ENCODE measurements at places on chromosomes 1 and 21.

DNA sequence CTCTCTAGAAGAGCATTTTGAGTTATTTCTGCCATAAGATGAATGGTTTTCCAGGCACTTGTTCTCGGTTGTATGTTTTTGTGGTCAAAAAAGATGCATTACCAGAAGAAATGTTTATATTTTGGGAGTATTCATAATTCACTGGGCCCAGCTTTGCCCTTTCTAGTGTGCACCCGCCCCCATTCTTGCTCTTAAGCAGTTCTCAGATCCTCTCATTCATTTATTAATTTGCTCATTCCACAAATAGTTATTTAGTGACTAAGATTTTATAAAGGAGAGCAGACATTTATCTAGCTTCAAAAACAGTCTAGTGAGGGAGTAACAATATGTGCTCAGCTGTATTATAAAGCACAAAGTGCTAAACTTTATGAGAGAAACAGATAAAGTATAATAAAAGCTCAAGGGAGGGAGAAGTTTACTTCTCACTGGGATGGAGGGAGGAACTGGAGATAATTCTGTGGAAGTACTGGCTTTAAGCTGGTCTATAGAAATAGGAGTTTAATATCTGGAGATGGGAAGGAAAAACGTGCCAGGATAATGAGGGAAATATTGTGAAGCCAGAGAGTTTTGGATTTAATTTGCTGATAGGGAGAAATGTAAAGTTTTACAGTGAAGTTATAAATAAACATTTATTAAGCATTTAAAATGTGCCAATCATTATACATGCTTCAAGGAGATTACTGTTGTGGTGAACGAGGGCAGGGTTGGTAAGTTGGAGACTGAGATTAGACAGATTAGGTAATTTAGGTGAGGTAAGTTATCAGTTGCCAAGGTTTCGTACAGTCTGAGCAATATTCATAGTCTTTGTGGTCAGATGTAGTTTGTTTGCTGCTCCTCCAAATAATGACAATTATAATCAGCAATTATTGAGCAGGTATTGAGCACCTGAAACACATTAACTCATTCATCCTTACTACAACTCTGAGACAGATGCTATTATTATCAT lies 9.1 kb upstream of the MACF1 start:
- DNase-seq = no peak

DNA sequence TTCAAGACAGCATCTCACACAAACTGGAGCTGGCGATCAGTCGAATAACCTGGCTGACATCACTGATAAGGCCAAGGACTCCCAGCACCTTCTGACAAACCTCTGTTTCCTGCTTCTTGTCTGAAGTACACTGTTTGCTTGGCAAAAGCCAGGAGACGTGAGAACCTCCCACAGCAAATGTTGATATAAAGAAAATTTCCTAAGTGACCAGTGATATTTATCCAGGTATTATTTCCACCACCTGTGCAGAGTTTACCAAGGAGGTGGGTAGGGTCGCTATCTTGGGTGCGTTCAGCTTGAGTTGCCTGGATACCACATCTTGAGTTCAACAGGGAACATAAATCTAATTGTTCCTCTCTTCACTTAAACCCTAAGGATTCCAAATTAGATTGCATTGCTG lies 72.9 kb downstream of the SETD4 start:
- no peak for DNase-seq

- DNase-seq = no peak
Observed at GRCh38 chr1:31785947-31786290, 21.8 kb upstream of the ADGRB2 start.

- DNase-seq = no peak
Observed at GRCh38 chr1:75023005-75023404, 111.2 kb upstream of the LHX8 start.

DNA sequence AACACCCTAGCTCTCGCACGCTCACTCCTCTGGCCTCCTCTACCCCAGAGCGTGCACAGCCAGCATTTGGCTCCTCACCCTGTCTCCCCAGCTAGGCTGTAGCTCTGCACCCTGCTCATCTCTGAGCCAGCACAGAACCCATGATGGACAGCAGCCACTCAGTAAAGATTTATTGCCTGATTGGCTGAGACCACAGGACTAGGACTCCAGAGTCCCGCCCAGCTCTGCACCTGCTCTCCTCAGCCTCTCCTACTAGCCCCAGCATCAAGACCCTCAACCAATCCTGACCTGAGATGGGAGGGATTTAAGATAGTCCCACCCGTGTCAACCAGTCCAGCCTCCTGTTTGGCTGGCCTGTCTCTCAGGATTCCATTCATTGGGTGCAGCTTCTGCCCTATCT lies 9.3 kb downstream of the C1QB start:
- no peak for DNase-seq

GRCh38 chr1:220235462-220235861 lies 36.8 kb downstream of the RAB3GAP2 start:
- DNase-seq = no peak
